ENCODE measurements at places on chromosomes 11 and 22.

- DNase-seq: no peak
Observed at GRCh38 chr11:78392854-78393253, 24.8 kb downstream of the GAB2 start.

GRCh38 chr11:46277313-46277621 is 195 bp upstream of the CREB3L1 start:
- DNase-seq: no peak

DNA sequence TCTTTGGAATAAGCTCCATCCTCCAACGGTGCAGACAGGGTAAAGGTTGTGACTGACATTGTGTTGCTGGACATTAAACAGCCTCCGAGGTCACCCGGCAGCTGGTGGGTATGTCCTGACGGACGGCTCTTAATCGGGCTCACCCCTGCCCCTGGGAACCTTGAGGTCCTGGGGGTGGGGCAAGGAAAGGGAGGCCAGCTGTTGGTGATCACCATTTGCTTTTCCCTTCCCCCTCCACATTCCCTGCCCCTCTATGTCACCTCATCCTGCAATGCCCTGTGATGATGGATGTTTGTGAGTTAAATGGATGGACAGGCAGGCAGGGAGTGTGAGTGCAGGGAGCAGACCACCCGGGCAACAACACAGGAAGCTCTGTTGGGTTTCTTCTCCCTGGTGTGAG is 26.3 kb downstream of the APLNR start:
- no peak for DNase-seq

DNA sequence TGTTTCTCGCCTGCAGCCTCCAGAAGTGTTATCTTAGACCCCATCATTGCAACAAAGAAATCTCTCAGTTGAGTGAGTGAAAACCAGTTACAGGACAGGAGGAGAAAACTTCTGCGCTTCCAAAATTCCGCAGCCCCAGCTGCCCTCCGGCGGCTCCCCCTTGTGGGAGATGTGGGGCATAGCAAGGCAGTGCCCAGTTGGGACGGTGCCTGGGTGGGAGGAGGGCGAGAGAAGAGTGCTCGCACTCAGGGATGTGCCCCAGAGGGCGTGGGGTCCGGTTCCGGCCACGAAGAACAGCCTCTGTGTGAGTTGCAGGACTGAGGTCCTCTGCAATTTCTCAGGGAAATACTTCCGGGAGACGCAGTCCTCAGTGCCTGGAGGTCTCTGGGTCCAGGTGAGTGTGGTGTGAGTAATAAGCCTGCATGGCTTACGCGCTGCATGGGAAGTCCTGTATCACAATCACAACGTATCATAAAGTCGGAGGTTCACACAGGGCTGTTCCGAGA is 87.0 kb upstream of the BLID start:
- DNase-seq: no peak

DNA sequence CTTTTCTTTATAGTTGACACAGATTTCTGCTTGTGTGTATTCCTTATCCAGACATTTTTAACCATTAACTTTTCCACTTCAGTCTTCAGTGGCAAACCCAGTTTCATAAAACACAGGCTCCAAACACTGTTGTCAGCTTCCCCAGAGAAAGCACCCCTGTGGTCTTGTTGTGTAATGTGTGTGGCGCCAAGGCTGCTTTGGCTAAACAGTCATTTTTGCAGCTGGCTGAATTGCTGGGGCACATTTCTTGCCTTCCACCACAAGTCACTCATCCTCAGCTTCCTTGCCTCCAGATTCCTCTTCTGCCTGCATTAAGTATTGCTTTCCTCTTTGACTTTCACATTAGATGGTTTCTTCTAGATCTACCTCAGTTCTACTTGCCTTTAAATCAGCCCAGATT is 40.5 kb downstream of the ARHGAP1 start:
- no peak for DNase-seq

DNA sequence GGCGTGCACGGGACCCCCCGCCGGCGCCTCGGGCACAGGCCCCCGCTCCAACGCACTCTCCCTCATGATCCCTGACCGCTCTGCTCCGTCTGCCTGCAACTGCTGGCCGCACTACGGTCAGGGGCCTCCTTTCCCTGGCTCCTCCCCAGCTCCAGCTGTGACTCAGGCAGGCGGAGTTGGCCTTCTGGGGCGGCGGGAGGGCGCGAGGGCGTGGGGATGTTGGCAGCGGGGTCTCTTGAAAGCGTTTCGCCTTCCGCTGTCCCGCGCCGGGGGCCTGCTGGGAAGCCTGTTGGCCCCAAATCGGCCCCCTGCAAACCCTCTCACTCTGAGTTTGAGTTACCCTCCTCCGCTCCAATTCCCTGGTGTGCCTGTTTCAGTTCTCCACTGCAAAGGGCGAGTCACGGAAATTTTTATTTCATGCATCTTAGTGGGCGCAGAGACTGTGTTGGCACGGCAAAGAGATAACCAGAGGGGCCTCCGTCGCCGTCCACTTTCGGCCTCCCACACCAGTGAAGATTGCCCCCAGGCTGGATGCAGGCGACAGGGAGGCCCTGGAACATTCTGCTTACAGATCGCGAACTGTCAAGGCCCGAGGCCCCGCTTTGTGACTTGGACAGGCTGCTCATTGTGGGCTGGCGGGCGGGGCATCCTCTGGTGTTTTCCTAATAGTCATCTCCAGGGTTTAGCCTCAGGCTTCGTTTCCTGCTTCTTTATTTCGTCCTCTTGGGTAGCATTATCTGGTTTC is at the start of gene CAVIN3:
Gene CAVIN3, minus strand, starts transcription at position 91 of the 745 bp plus-strand sequence. Its CDS starts 25 bp downstream, at position 66.
- peak; percentile 20 for DNase-seq

- DNase-seq: no peak
Observed at GRCh38 chr11:63866211-63866610, 27.3 kb downstream of the MARK2 start.

- no peak for DNase-seq
Observed at GRCh38 chr11:36741515-36741914, 143.5 kb upstream of the RAG2 start.

DNA sequence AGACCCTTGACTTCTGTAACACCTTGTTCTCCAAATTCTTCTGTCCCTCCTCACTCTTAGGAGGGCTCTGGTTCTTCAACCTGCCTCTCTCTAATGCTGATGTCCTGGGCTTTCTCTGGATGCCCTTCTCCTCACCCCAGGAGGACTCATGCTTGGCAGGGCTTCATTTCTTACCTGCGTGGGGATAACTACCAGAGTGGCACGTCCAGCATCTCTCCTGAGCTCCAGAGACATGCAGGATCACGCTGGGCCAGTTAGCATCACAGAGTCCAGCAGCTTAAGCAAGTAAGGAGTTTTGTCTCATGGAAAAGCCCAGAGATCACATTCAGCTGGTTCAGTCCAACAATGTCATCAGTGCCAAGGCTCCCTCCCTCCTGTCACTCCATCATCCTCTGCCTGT is 36.4 kb downstream of the RTL6 start:
- DNase-seq: no peak

- peak; percentile 19 for DNase-seq
Observed at GRCh38 chr11:63839508-63840355, 822 bp downstream of the MARK2 start.

- no peak for DNase-seq
Observed at GRCh38 chr11:35717043-35717442, 54.5 kb downstream of the TRIM44 start.

- peak; percentile 96 for DNase-seq
Observed at GRCh38 chr11:72040491-72041363, 39.6 kb downstream of the NUMA1 start.

GRCh38 chr11:29913352-29913751 is 103.5 kb downstream of the KCNA4 start:
- DNase-seq: no peak

DNA sequence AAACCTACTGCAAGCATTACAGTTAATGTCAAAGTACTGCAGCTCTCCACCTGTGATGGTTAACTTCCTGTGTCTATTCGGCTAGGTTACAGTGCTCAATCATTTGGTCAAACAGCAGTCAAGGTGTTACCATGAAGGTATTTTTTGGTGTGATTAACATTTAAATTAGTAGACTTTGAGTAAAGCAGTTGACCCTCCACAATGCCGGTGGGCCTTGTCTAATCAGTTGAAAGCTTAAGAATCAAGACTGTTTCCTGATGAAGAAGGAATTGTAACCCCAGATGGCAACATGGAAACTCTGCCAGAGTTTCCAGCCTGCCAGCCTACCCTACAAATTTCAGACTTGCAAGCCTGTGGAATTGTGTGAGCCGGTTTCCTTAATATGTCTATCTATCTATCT is 683.9 kb downstream of the BRD1 start:
- DNase-seq: no peak

- DNase-seq: peak; percentile 2
Observed at GRCh38 chr11:87097582-87097981, 59.8 kb downstream of the TMEM135 start.

DNA sequence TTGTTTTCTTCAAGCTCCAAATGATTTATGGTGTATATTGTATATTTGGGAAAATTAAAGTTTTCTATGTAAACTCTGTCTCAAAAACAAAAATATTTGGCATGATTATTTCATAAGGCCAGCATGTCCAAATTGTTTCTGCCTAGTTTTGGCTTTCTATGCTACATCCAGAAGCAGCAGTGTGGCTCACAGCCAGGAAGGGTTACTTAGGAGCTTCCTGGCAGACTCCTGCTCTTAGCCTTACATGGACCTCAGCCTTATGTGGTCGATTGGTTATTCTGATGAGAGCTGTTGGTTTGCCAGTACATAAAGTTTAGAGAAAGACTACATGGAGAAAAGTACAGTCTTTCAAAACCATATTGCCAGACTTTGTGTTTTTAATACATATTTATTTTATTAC is 297.7 kb upstream of the FAT3 start:
- DNase-seq: no peak

- peak; percentile 45 for DNase-seq
Observed at GRCh38 chr22:19855504-19856409, 1.1 kb upstream of the GNB1L start.

GRCh38 chr11:130945896-130946295 is 29.6 kb upstream of the SNX19 start:
- DNase-seq: no peak

DNA sequence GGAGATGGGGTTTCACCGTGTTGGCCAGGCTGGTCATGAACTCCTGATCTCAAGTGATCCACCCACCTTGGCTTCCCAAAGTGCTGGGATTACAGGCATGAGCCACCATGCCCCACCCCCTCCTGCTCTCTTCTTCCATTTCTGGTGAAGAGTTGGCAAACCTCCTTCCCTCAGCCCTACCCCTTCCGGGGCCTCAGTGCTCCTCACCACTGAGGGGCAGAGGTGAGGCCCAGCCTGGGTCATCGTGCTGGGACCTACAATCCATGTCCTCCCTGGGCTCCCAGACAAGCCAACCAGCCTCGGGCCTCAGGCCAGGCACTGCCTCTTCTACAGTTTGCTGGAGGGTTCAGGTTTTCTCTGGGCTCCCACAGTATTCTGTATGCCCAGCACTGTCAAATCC is 14.8 kb upstream of the TPBGL start:
- no peak for DNase-seq

DNA sequence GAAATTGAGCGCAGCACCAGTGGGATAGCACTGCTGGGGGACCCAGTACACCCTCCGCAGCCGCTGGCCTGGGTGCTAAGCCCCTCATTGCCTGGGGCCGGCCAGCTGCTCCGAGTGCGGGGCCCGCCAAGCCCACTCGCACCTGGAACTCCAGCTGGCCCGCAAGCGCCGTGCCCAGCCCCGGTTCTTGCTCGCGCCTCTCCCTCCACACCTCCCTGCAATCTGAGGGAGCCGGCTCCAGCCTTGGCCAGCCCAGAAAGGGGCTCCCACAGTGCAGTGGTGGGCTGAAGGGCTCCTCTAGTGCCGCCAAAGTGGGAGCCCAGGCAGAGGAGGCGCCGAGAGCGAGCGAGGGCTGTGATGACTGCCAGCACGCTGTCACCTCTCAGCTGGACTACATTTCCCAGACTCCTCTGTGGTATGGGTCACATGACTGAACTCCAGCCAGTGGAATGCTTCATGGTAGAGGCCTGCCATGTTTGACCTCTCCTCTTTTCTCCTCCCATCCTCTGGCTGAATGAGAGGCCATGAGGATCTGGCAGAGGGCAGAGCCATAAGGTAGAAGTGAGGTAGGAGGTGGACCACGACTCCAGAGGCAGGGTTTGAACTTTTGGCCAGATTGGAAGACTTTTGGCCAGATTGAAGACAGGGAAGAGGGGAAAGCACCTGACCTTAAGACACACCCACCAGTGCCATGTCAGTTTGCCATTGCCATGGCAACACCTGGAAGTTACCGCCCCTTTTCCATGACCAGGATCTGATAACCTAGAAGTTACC is 6.2 kb downstream of the MRGPRD start:
- no peak for DNase-seq

DNA sequence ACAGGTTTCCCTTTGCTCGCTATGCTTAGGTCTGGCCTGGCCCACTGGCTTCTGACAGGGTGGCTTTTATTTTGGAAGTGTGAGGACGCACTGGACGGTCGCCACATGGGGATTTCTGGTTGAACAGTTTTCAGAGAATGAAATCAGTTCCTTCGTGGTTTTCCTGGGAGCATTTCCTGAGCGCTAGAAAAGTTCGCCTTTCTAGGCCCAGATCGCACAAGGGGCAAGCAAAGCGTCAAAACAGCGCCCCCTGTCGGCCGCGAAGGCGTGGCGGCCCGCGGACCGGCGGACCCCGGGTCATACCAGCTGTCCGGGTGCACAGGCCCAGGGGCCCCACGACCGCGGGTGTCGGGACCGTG is 12.7 kb upstream of the CYP2R1 start:
- DNase-seq: no peak

DNA sequence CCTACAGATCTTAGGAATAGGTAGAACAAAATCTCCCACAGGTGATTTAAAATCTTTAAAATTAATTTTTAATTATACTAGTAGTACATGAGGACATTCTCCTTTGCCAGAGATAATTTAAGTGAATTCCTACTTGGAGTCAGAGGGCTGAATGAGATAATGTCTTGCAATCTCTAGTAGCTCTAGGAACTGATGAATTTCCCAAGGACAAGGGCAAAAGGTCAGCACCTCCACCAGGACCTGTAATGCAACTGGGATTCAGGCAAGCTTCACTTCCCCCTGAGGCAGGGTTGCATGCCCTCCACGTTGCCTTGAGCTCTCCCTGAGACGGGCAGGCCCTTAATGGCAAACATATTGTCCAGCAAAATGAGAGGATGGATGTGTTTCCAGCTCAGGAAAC is 330.3 kb upstream of the PITPNB start:
- no peak for DNase-seq

DNA sequence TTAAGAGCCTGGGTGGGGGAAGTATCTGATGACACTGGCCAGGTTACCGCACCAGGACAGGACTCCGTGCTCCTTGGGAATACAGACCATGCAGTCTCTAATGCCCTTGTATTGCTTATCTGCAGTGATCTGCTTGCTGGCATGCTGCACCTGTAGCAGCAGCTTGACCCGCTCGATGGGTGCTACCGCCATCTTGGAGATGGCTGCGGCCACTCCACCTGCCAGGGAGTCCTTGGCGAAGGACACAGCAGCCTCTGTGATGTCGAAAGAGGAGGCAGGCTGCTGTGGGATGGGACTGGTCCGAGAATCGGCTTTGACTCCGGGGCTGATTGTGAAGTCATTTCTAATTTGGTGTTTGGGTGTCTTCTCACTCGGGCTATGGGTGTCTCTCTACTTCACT is 3.1 kb downstream of the WBP2NL start:
- no peak for DNase-seq

- peak; percentile 7 for DNase-seq
Observed at GRCh38 chr11:20213790-20214189, 53.5 kb upstream of the DBX1 start.
